Activated CD8-positive, alpha-beta memory T cell treated with anti-CD3 and anti-CD28 coated beads, Interleukin-2, amount 50 U/mL, for 48 hours (primary cell): ENCODE measurements at places on chromosomes 7 and 10.

- no peak for DNase-seq
These were observed 15.5 kb downstream of the CYP2C19 start for GRCh38 chr10:94777886-94778458.

GRCh38 chr7:128384726-128385125 is 23.2 kb upstream of the PRRT4 start:
- no peak for DNase-seq

GRCh38 chr10:122342293-122343134 is 32.0 kb upstream of the PLEKHA1 start:
- peak; percentile 43 for DNase-seq

DNA sequence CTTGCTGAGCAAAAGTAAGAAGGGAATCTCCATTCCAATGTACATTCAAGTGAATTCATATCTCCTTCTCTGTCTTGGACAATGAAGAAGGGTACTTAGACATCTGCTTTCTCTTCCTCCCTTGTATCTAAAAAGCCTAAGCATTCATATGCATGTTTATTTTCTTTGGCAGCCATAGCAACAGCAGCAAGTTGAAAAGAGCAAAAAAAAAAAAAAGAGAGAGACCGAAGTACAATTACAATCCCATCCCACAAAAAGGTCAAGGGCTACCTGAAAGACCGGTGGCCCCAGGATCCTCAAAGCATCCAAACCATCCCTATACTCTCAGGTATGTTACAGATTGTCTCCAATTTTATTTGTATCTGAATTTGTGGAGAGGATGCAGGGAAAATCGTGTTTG is 4.1 kb downstream of the OR2F1 start:
- DNase-seq = no peak

DNA sequence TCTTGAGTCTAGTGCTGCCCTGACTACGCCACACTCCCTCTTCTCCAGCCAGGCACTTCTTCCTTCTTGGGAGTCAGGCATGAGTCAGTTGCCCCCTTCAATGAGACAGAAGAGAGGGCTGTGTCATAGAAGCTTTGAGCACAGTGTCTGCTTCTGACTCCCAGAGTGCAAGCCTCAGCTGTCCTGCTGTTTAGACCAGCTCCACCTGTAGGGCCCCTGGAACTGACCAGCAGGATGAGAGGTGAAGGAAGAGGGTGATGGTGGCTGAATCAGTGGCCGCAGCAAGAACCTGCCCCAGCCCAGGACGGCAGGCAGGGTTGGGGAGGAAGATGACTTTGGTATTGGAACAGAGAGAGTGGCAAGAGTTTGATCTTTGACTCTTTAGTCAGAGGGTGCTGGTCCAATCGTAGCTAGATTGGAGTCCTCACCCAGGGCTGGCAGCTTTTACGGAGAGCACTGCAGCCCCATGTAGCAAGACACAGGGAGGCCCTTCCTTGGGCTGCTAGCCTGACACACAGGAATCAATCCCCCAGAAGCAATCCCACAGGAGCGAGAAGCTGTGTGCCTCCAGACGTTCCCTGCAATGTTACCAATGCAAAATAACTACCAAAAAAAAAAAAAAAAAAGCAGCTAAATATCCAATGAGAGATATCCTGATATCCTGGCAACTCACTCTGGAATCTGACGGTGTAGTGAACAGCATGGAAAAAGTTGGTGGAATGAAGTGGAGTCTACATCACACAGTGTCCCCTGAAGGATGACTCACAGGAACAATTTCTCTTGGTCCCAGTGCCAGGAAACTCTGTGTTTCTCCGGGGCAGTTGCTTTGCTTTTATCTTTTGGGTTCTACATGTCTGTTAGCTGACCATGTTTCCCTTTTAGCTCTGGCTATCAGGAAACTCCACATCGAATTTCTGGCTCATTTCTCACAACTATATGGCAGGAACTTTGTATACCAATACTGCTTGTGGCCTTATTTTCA is 6.9 kb downstream of the C10orf62 start:
- DNase-seq = no peak

DNA sequence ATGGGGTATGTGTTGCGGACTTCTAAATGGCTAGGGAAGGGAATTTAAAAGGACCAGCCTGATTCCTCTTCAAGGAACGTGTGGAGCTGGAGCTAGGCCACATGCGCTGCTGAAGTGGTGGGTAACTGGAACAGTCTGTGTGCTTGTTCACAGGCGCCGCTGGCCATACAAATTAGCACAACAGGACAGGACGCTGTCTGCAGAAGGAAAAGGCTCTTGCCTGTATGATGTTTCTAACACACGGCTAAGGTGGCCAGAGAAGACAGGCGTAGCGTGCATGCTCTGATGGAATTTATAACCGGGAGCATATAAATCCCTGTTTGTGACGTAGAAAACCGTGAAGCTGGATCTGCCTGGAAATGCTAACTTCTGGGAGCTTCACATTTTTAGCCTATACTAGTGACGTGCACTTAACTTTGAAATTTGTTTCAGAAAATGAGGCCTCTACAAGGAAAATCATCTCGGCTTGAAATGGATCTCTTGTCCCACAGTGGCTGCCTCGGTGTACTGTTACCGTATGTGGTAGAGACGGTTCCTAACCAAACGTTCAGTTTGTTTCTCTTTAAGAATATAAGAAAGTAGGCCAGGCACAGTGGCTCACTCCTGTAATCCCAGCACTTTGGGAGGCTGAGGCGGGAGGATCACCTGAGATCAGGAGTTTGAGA is 569.4 kb downstream of the PTPRN2 start:
- no peak for DNase-seq

DNA sequence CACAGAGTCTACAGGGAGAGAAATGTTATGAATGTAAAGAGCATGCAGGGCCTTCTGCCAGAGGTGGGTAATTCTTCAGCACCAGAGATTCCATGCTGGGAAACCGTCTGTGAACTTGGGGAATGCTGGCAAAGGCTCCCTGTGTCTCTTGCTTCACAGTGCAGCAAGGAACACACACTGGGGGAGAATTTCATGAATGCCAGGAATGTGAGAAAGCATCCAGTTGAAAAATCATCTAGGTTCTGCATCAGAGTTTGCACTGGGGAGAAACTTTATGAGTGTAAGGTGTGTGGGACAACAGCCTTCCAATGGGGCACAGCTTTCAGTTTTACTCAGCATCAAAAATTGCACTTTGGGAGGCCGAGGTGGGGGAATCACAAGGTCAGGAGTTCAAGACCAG is 224.3 kb upstream of the IGFBP3 start:
- DNase-seq = no peak

GRCh38 chr10:129156406-129156805 is 310.6 kb upstream of the MGMT start:
- DNase-seq = no peak

DNA sequence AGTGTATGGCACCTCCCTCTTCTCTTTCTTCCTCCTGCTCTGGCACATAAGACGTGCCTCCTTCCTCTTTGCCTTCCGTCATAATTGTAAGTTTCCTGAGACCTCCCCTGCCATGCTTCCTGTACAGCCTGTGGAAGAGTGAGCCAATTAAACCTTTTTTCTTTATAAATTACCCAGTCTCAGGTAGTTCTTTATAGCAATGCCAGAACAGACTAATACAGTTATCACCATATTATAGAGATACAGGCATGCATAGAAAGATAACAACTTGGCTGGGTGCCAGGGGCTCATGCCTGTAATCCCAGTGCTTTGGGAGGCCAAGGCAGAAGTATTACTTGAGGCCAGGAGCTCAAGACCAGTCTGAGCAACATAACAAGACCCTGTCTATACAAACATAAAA is 53.2 kb downstream of the GCC1 start:
- no peak for DNase-seq

DNA sequence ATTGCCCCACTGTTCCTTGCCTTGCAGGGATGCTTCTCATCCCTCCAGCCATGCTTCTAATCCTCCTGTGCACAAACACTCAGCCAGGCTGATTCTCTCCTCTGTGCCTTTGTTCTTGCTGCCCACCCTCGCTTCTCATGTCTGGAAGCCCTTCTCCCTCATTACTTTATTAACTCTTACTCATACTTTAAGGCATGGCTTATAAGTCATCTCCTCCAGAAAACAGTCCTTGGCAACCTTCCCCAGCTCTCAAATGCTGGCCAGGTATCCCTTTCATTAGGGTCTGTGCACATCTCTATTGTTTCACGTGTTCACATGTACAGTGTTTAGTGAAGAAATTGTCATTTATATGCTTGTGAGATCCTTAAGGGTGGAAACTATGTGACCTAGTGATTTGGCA is 62.9 kb downstream of the ITGB8 start:
- no peak for DNase-seq
